ENCODE measurements at places on chromosomes 16 and 17. TPM values are rescaled to one million over a fixed set of nuclear protein-coding genes. Genes with fewer than 3 reads are reported as not detected.

DNA sequence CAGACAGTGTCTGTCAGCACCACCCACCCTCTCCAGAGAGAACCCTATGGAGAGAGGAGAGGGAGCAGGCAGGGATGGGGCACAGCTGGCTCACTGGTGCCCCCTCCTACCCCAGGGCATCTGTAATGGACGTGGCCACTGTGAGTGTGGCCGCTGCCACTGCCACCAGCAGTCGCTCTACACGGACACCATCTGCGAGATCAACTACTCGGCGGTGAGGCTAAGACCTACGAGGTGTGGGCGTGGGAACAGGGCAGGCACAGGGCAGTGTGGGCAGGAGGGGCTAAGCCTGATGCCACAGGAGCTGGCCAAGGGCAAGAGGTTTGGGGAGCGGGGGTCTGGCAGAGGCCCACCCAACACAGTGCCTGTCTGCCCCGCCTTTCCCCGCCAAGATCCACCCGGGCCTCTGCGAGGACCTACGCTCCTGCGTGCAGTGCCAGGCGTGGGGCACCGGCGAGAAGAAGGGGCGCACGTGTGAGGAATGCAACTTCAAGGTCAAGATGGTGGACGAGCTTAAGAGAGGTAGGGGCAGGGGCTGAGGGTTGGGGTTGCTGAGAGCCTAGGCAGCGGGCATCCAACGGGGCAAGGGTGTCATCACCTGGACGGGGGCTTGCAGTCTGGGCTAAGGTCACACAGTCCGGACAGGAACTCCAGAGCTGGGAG is 15.0 kb downstream of the ITGB4 start:
- no peak overlapping the region for H3K4me3 ChIP-seq
- H3K36me3 ChIP-seq, result no peaks in the 10 kb centered on the region
- no peak for DNase-seq
- H3K4me1 ChIP-seq, result no peaks in the 10 kb centered on the region
- no peak overlapping the region for H3K27ac ChIP-seq

GRCh38 chr16:86495756-86496261 is 14.5 kb upstream of the FOXF1 start:
- peaks cover 26% of the 10 kb centered on the region for H3K36me3 ChIP-seq
- no peak for DNase-seq
- peaks cover 43% of the 10 kb centered on the region for H3K4me1 ChIP-seq
- no peak overlapping the region for H3K27ac ChIP-seq

DNA sequence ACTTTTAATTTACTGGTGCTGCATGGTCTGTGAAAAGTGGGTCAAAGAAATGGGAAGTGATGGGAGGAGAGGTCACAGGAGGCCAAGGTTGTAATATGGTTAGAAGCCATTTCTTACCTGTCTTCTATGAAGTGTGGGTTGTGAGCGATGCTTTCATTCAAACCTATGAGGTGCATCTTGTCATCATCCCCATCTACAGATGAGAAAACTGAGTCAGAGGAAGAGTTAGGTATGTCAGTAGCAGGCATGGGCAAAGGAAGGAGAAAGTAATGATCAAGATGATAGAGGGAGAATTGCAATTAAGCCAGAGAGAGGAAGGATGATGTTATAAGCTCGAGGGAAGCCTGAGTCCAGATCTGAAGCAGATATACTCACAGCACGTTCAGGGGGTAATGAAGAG is 19.7 kb downstream of the CDH13 start:
- H3K27ac ChIP-seq, result no peak overlapping the region
- DNase-seq, result no peak
- H3K36me3 ChIP-seq, result no peaks in the 10 kb centered on the region
- no peaks in the 10 kb centered on the region for H3K27me3 ChIP-seq
- H3K4me1 ChIP-seq, result peaks cover 16% of the 10 kb centered on the region

DNA sequence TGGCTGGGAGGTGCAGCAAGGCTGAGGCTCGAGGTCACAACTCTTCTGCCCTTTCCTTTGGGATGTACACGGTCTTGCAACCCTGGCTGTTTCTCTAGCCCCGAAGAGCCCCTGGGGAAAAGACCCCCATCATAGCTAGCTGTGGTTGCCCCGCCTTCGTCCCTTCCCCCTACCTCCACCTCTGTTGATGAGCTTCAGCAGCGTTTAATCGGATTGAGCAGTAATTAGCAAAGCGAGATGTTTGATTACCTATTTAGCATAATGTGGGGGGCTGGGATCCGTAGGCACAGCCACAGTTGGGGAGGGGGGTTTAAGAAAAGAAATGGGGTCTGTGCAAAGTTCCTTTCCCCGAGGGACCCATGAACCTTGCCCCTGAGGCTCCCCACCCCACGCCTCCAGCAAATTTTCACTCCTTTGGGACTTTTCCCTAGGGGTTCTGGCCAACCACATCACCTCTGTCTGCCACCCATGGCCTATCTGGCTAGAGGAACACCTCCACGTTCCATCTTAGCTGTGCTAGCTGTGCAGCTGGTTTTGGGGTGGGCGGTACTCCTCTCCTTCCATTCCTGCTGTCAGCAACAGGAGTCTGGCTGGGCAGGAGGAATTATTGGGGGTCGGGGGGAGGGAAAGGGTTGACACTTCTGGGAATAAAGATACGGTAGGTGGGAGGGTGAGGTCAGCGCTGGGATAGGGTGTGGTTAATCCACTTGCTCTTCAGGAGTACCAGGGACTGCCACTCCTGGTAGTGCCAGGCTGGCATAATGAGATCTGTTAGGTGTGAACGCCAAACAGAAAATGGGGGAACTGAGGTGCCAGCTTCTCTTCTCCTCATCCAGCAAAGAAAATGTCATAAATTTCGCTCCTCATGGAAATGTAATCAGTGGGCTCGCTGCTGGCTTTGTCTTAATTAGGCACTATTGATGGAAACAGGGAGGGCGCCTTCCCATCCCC is 1.3 kb upstream of the DNAH2 start:
- no peak overlapping the region for H3K27ac ChIP-seq
- H3K27me3 ChIP-seq, result peaks cover 52% of the 10 kb centered on the region
- peak overlapping the region; percentile 45 for H3K4me3 ChIP-seq
- peaks cover 11% of the 10 kb centered on the region for H3K4me1 ChIP-seq

- no peak for DNase-seq
- no peaks in the 10 kb centered on the region for H3K27me3 ChIP-seq
- H3K4me3 ChIP-seq, result no peak overlapping the region
- H3K36me3 ChIP-seq, result no peaks in the 10 kb centered on the region
- H3K27ac ChIP-seq, result no peak overlapping the region
Measured at GRCh38 chr16:8398548-8398947, 191.8 kb downstream of the TMEM114 start.

The VKORC1 gene
- total RNA-seq, result 119 TPM

DNA sequence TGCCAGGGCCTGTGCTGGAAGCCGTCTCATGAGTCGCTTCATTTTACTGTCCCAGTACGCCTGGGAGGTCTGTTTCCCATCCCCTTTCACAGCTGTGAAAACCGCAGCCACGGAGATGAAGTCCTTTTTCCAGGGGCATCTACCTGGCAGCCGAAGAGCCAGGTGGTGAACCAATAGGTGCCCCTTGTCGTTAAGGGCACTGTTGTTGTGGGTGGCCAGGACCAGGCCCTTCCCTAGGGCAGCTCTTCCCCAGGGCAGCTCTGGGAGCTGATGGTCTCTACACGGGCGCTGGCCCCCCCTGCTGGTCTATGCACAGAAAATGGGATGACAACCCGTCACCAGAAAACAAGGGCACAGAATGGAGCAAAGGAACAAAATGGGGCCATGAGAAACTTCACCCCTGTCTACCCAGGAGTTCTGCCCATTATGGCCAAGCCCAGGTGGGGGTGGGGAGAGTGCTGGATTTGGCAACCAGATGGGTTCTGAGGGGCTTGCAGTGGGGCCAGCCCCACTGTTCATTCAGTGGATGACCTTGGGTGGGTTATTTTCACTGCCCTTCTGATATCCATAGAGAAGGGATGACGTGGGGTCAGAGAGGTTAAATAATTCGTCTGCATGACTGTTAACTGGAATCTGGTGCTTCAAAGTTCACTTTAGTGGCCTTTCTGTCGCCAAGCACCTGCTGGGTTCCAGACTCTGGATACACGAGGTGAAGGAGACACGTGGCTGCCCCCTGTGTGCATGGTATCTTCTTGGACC is 11.5 kb downstream of the RMI2 start:
- peaks cover 70% of the 10 kb centered on the region for H3K4me1 ChIP-seq
- peaks cover 16% of the 10 kb centered on the region for H3K36me3 ChIP-seq
- peak overlapping the region; percentile 55 for H3K27ac ChIP-seq
- H3K27me3 ChIP-seq, result no peaks in the 10 kb centered on the region
- DNase-seq, result peak; percentile 88

- H3K27me3 ChIP-seq, result no peaks in the 10 kb centered on the region
- peak; percentile 81 for DNase-seq
- peak overlapping the region; percentile 87 for H3K27ac ChIP-seq
- H3K4me1 ChIP-seq, result peaks cover 55% of the 10 kb centered on the region
Measured at GRCh38 chr16:28181515-28181914, 30.2 kb downstream of the XPO6 start.

- DNase-seq, result no peak
- H3K4me1 ChIP-seq, result peaks cover 31% of the 10 kb centered on the region
- no peak overlapping the region for H3K4me3 ChIP-seq
- no peak overlapping the region for H3K27ac ChIP-seq
- H3K27me3 ChIP-seq, result no peaks in the 10 kb centered on the region
Measured at GRCh38 chr16:73069581-73070262, 21.8 kb upstream of the ZFHX3 start.

- H3K4me3 ChIP-seq, result no peak overlapping the region
- no peaks in the 10 kb centered on the region for H3K4me1 ChIP-seq
- DNase-seq, result no peak
- no peak overlapping the region for H3K27ac ChIP-seq
Measured at GRCh38 chr17:36510636-36511035, 24.0 kb downstream of the MYO19 start.

DNA sequence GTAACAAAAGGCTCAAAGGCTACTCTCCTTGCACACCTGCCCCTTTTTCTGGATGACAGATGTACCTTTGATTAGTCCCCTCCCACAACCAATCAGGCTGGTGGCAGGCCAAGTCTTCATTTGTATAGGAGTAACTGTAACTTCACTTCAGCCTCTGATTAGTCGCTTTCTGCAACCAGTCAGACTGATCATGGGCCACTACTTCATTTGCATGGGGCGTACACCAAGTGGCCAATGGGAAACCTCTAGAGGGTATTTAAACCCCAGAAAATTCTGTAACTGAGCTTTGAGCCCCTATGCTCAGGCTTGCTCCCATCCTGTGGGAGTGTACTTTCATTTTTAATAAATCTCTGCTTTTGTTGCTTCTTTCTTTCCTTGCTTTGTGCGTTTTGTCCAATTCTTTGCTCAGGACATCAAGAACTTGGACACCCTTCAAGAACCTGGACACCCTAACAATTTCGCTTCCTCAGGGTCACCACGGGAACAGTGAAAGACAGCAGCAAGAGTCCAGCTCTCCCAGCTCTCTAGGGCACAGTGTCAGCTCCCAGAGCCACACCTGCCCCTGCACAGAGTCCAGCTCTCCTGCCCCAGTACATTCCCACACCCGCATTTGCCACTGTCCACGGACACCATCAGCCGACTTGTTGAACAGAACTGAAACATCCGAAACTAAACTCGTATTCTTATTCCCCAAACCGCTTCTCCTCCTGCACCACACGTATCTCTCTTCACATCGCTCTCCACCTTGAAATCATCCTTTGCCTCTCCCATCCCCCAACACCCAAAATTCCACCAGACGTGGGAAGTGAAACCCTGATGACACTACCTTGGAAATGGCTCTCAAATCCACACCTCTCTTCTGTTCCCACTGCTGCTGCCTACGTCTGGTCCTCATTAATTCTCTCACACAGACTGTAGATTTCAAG is 53.4 kb downstream of the ABCC12 start:
- no peaks in the 10 kb centered on the region for H3K36me3 ChIP-seq
- no peak overlapping the region for H3K27ac ChIP-seq
- no peaks in the 10 kb centered on the region for H3K4me1 ChIP-seq
- H3K27me3 ChIP-seq, result peaks cover 4% of the 10 kb centered on the region
- DNase-seq, result no peak

GRCh38 chr16:87845213-87845612 is 24.1 kb downstream of the SLC7A5 start:
- H3K4me1 ChIP-seq, result peaks cover 24% of the 10 kb centered on the region
- no peak overlapping the region for H3K4me3 ChIP-seq
- no peak overlapping the region for H3K27ac ChIP-seq
- no peak for DNase-seq
- no peaks in the 10 kb centered on the region for H3K27me3 ChIP-seq

DNA sequence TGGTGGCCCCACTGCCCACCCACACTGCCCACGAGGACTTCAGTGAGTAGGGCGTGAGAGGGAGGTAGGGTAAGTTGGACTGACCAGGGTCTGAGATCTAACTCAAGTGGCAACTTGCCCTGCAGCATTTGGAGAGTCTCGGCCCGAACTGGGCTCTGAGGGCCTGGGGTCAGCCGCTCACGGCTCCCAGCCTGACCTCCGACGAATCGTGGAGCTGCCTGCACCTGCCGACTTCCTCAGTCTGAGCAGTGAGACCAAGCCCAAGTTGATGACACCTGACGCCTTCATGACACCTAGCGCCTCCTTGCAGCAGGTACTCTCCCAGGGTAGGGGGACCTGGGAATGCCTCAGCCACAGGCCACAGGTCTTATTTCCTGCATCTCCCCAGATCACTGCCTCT is 5.2 kb upstream of the NRN1L start:
- H3K27me3 ChIP-seq, result no peaks in the 10 kb centered on the region
- no peak for DNase-seq
- no peak overlapping the region for H3K4me3 ChIP-seq
- H3K36me3 ChIP-seq, result peaks cover 97% of the 10 kb centered on the region

DNA sequence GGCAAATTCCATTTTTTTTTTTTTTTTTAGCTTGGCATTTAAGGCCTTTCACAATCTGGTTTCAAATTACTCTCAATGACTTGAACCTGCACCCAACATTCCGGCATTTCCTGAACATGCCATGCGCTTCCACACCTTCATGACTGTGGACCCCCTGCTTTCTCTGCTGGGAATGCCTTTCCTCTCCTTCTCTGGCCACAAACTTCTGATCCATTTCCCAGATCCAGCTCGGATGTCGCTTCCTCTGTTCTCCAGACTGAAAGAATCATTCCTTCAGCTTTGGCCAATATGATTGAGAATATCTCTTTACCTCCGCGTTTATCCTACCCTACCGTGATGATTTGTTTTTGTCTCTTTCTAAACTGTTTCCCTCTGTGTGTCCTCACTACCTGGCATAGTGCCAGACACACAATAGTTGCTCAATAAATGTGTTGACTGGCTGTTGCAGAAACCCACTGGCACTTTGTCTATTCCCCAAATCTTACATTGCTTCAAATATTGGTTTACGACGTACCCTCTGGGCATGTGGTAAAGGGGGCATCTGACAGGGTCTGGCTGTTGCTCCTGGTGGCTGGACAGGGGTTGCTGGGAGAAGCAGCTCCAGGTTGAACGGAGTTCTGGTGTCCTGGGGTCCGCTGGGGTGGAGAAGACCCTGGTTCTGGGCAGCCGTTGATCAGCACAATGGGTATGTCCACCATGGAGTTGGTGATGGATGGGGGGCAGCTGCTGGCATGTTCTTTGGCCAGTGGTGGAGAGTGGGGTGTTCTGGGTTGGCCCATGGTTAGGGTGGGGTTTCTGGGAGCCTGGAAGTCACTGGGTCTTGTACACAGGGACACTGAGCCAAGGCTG is 14.7 kb downstream of the TNS4 start:
- no peak for DNase-seq
- peak overlapping the region; percentile 96 for H3K27ac ChIP-seq
- H3K27me3 ChIP-seq, result no peaks in the 10 kb centered on the region
- no peaks in the 10 kb centered on the region for H3K36me3 ChIP-seq

Measured in SJSA1 (cell line).